Progenitor cell of endocrine pancreas (in vitro differentiated cells): ENCODE measurements at places on chromosomes 1 and 21. TPM values are rescaled to one million over a fixed set of nuclear protein-coding genes. Genes with fewer than 3 reads are reported as not detected.

Gene PRKAA2
- total RNA-seq: 8.6 and 8.9 TPM in 2 replicates

DNA sequence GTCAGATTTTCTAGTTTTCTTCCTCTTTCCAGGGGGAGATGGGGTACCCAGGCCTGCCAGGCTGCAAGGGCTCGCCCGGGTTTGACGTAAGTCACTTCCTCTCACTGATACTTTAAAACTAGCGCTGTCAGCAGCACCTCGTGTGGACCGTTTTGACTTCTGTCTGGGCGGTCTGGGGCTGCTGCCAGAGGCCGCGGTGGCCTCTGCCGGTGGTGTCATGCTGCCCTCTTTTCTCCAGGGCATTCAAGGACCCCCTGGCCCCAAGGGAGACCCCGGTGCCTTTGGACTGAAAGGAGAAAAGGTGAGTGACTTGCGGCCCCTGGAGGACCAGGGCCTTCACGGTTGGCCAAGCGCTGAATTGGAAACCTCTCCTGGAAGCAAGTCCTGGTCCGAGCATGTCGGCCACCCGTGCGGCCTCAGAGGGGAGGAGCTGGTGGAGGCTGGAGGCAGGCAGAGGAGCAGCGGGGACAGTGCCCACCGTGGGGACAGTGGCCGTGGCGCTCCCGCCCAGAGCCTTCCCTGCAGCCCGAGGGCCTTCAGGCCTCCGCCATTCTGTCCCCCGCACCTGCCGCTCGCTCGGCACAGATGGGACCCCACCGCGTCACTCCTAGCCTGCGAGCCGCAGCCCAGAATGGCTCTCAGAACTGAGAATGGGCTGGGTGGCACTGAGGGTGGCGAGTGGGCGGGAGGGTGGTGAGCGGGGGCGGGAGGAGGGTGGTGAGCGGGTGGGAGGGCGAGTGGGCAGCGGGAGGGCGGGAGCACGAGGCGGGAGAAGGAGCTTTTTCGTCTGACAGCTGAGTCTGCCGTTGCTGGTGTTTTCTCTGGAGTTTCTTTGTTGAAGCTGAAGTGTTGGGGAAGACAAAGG, 9.4 kb downstream of the COL6A1 start:
- DNase-seq: no peak

- DNase-seq: no peak
These were observed 20.3 kb downstream of the RIMS3 start for GRCh38 chr1:40645118-40645680.

- DNase-seq: no peak
These were observed 23.8 kb upstream of the COL18A1 start for GRCh38 chr21:45381036-45381787.

DNA sequence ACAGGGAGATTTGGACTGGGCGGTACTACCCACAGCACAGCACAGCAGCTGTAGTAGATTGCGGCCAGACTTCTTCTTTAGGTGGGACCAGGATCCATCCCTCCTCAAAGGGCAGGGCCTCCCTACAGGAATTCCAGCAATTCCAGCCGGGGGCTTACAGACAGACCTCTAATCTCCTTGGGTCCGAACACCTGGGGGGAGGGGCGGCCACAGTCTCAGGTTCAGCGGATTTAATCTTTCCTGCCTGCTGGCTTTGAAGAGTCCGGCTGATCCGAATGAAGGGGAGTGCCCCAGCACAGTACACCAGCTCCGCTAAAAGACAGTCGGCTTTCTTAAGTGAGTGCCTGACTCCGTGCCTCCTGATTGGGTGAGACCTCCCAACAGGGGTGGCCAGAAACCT, 1708.5 kb downstream of the BRINP3 start:
- DNase-seq: no peak

DNA sequence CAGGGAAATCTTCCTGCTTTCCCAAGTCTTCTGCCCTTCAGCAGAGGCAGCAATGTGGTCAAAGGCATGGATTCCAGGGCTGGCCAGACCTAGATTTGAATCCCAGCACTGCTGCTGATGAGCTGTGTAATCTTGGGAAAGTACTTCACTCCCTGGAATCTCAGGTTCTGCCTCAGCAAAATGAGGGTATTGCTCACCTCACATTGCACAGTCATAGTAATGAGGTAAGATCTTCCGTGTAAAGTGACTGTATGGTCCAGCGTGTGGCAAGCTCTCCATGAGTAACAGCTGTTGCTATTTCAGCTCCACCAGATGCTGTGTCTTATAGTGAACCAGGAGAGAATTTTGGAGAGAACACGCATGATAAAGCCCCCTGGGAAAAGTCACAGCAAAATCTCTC, 56.1 kb upstream of the F3 start:
- DNase-seq: no peak
